ENCODE measurements at places on chromosomes 7 and 10.

DNA sequence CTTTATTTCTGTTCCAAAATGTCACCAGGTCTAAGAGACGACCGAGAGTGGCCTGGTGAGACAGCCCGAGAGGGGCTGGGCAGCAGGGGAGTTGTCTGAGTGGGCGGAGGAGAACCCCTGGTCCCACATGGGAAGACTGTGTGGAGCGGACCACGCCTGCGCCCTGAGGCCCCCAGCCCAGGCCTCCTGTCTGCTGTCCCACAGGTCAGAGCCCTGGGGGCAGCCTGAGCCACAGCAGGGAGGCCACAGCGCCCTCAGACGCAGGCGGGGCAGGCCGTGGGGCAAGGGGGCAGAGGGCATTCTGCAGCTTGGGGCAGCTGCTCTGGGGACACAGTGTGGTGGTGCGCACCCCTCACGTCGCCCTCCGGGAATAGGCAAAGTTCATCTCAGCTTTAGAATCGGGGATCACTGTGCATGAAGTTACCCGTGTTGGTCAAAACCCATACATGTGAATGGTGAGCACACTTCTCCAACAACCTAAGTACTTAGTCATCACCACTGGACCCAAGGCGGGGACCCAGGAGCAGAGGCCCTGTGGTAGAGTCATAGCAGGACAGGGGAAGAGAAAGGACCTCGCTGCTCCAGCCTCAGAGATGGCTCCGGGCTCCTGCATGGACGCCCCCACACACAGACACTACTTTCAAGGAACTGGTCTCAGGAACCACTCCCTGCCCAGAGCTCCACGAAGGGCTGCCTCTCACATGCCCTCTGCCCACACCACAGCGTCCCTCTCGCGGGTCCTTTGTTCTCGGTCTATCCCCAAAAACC, 214.7 kb downstream of the ELFN1 start:
- peak; percentile 19 for DNase-seq

GRCh38 chr7:85023916-85024315, 162.9 kb downstream of the SEMA3D start:
- DNase-seq = no peak

DNA sequence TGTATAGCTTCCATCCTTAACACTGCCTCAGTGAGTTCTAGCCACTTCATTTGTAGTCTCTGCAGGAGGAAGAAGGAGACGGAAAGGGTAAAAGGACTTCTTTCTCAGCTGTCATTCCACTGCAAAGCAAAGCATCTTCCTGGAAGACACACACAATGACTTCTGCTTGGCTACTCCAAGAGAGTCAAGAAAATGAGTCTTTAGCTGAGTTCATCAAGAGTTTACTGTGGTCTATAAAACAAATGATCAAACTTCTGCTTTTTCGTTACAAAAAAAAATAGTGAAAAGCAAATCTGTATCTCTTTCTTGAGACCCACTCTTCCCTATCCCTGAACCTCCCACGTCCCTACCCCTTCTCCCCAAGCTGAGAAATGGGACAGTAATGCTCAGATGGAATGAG, 205.0 kb upstream of the AHR start:
- no peak for DNase-seq

GRCh38 chr10:121900443-121901174, 27.2 kb downstream of the ATE1 start:
- peak; percentile 62 for DNase-seq

All from kidney tubule cell (primary cell).